ENCODE measurements at places on chromosomes 16 and 17. TPM values are rescaled to one million over a fixed set of nuclear protein-coding genes. Genes with fewer than 3 reads are reported as not detected.

DNA sequence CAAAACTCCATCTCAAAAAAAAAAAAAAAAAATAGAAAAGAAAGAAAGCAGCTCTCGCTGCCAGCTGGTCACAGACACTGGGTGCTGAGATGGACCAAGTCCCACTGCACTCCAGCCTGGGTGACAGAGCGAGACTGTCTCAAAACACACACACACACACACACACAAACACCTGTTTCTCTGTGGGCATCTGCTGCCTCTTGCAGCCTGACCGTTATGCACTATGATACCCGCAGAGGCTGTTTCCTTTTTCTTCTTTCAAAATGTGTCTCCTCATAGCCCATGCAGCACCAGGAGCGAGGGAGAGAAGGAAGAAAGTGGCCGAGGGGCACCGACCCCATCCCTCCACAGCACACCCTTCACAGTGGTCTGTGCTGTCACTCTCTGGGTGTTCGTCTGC lies 36.9 kb upstream of the KLHDC4 start:
- no peak overlapping the region for H3K4me3 ChIP-seq
- DNase-seq: peak; percentile 42
- H3K36me3 ChIP-seq: no peaks in the 10 kb centered on the region
- H3K27me3 ChIP-seq: no peaks in the 10 kb centered on the region
- peaks cover 43% of the 10 kb centered on the region for H3K4me1 ChIP-seq

DNA sequence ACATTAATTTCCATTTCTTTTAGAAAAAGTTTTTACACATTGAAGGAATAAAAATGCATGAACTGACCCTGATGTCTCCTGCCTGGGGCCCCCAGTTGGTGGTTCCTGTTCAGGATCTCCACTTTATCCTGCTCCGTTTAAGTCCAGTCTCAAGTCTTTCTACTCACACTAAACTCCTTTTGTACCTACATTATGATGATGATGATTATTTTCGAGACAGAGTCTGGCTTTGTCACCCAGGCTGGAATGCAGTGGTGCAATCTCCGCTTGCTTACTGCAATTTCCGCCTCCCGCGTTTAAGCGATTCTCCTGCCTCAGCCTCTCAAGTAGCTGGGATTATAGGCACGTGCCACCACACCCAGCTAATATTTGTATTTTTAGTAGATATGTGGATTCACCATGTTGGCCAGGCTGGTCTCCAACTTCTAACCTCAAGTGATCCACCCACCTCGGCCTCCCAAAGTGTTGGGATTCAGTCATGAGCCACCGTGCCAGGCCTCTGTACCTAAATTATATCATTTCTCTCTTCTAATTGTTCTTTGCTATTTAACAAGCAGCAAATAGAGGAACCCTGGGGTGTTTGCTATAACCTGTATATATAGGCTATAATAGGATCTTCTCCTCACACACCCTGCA lies 2.2 kb upstream of the FOXK2 start:
- H3K27ac ChIP-seq: no peak overlapping the region
- no peaks in the 10 kb centered on the region for H3K36me3 ChIP-seq
- no peaks in the 10 kb centered on the region for H3K27me3 ChIP-seq
- H3K4me1 ChIP-seq: peaks cover 19% of the 10 kb centered on the region
- no peak for DNase-seq
- H3K4me3 ChIP-seq: no peak overlapping the region

GRCh38 chr17:71900621-71901229 lies 220.1 kb upstream of the SOX9 start:
- H3K27ac ChIP-seq: no peak overlapping the region
- no peaks in the 10 kb centered on the region for H3K4me1 ChIP-seq
- no peaks in the 10 kb centered on the region for H3K27me3 ChIP-seq
- H3K4me3 ChIP-seq: no peak overlapping the region
- no peaks in the 10 kb centered on the region for H3K36me3 ChIP-seq

Gene ZPBP2
- 1.5 TPM for polyA plus RNA-seq
